ENCODE measurements at places on chromosomes 5 and 9.

DNA sequence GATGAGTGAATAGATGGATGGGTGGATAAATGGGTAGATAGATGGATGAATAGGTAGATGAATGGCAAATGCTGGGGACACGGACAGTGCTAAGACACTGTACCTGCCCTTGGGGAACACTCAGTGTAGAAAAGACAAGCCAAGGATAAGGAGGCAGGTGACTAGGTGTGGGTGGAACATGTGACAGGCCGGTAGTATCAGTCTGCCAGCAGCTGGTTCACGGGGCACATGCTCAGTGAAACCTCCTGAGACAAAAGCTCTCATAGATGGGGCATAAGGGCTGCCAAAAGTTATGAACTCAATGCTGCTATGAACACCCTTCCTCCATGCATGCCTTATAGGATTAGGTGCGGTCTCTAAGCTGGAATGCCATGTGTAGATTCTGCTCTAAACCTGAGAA, 71.0 kb downstream of the C5orf15 start:
- DNase-seq, result no peak

GRCh38 chr9:76916231-76916630, 10.3 kb upstream of the PRUNE2 start:
- no peak for DNase-seq

- DNase-seq, result no peak
These were observed 12.0 kb downstream of the ZNF622 start for GRCh38 chr5:16453609-16454008.

DNA sequence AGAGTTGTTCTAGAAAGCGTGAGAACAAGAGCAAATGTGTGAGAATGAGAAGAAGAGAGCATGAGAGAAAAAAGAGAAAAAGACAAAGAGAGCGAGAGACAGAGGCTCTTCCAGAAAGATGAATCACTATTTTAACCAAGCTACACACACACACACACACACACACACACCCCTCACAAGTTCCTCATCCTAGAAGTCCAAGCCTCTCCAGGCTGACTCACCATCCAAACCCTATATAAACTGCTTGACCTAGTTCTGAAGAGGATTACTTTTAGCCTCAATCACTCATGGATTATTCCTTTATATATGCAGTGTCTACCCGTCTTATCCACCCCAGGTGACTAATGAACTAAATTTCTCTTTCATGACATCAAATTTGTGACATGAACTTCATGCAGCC, 37.6 kb downstream of the C9orf57 start:
- DNase-seq, result no peak

GRCh38 chr9:136684339-136684738, 2.9 kb downstream of the AGPAT2 start:
- DNase-seq, result no peak

- no peak for DNase-seq
These were observed 55.5 kb downstream of the PRRC1 start for GRCh38 chr5:127572930-127573329.

DNA sequence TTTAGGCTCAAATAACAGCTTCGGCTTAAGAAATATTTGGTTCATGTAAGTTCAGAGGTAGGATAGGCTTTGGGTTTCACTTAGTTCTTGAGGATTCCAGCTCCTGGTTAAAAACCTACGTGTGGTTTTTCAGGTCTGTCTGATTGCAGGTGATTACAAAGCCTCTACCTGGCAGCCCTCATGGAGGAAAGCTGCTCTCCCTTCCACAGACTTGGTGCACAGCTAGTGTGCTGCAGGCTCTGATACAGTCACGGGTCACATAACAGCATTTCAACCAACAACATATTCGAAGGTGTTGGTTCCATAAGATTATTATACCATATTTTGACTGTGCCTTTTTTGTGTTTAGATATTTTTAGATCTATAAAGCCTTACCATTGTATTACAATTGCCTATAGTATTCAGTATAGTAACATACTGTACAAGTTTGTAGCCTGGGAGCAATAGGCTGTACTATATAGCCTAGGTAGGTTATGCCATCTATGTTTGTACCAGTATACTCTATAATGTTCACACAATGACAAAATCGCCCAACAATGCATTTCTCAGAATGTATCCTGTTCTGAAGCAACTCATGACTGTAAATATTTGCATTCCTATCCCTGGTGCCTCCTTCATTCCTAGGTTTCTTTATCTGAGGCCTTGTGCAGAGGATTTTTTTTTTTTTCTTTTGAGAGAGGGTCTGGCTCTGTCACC, 8.0 kb upstream of the DCP2 start:
- DNase-seq, result no peak

DNA sequence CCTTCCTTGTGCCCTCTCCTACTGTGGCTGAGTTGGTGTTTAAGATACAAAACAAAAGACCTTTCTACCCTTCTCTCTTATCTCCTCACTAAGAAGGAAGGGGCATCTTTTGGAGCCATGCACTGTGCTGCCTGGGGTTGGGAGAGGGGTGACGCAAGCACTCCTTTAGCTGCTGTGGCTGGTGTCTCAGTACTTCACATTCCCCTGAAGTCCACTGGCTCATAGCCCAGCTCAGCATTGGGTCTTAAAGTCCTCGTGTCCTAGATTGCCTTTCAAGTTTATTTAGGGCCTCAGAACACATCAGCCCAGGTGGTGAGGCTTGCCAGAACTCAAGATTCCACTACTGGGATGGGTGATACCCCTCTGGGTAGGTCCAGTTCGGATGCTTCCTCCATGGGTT, 325.9 kb upstream of the CYLC2 start:
- no peak for DNase-seq
